ENCODE measurements at places on chromosomes 4 and X. TPM values are rescaled to one million over a fixed set of nuclear protein-coding genes. Genes with fewer than 3 reads are reported as not detected.

Gene VSIG1
- total RNA-seq = 0.34 TPM

Gene CCDC120
- 6.6 TPM for total RNA-seq

Gene UGT2B15
- total RNA-seq = not detected

DNA sequence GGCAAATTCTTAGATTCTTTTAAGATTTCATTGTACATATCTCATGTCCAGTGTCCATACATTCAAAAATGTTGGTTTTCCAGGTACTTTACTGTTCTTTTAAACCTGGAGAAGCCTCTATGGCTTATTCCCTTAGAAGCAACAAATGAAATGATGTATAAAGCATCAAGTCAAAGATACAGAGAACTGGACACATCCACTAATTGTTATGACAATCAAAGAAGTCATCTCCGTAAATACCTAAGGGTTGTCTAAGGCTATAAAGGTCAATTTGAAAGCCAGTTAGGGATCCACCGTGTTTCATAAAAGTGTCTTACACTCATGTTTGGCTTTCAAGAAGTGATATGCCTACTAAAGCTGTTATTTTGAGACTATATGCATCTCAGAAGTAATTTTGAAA lies 32.4 kb downstream of the UBE2D3 start:
- peaks cover 20% of the 10 kb centered on the region for H3K4me1 ChIP-seq
- no peak overlapping the region for H3K4me3 ChIP-seq
- H3K27me3 ChIP-seq = no peaks in the 10 kb centered on the region
- no peak for DNase-seq
- no peak overlapping the region for H3K27ac ChIP-seq
- peaks cover 83% of the 10 kb centered on the region for H3K36me3 ChIP-seq

Gene YY2
- total RNA-seq = 1.7 TPM

DNA sequence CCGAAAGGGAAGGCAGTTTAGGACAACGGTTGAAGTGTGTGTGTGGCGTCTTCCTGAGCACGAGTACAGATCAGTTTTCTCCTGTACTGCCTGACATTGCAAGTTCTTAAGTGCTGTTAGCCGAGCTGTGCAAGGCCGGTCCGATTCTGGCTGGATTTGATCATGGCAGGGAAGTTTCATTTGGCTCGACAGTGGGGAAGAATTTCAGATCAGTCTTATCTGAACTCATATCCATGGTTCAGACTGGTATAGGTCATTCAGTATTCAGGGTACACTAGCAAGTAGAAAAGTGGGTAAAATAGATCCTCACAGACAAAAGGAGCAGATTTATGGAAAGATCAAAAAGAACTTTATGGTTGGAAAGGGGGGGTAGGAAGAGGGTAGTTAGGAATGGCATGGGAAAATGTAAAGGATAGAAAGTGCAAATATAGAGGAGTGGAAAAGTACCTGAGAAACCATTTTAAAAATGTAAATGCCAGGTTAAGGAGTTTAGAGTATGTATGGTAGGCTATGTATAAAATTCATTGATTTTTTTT lies 716 bp downstream of the THAP9 start:
- H3K27ac ChIP-seq = no peak overlapping the region
- H3K27me3 ChIP-seq = no peaks in the 10 kb centered on the region
- peaks cover 10% of the 10 kb centered on the region for H3K36me3 ChIP-seq
- no peak for DNase-seq
- no peak overlapping the region for H3K4me3 ChIP-seq

DNA sequence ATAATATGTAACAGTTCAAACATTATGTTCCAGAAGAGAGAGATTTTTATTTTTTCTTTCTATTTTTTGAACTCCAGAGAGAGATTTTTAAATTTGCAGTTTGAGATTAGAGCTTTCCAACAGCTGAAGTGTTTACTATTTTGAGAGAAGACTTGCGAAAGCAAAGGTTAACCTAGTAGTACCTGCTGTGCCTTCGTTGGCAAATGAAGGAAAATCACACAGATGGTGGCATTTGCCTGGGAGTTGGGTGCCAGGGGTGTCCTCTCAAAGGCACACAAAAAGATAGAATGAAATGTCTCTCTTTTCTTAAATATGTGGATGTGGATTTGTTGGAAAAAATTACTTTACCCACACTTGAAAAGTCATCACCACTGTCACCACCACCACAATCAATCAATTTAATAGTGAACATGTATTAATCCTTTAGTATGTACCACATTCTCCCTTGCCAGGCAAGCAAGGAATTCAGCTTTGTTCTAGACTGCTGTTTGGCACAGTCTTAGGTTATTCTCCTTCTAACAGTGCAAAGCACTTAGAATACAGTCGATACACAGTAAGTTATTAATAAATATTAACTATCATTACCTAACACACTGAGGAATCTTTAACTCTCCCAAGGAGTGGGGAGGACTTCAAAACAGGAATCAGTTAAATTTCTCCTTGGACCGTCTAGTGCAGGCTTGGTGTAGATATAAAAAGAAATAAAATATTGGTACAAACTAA lies 838.2 kb upstream of the FTHL17 start:
- no peaks in the 10 kb centered on the region for H3K27me3 ChIP-seq
- no peaks in the 10 kb centered on the region for H3K4me1 ChIP-seq
- DNase-seq = no peak
- H3K36me3 ChIP-seq = no peaks in the 10 kb centered on the region
- no peak overlapping the region for H3K27ac ChIP-seq
- no peak overlapping the region for H3K4me3 ChIP-seq

All from activated T-helper 2 cell treated with anti-CD3 and anti-CD28 coated beads, Interferon-gamma antibody, Interleukin-2, Interleukin-4, amounts not matched to agents 10 μg/mL and 5 μg/mL and 100 μg/mL, durations not matched to agents 14 hours and 24 hours and 36 hours (primary cell).